ENCODE measurements at places on chromosomes 3 and 15.

- no peak for DNase-seq
These were observed 12.4 kb upstream of the TTBK2 start for GRCh38 chr15:42932833-42933515.

DNA sequence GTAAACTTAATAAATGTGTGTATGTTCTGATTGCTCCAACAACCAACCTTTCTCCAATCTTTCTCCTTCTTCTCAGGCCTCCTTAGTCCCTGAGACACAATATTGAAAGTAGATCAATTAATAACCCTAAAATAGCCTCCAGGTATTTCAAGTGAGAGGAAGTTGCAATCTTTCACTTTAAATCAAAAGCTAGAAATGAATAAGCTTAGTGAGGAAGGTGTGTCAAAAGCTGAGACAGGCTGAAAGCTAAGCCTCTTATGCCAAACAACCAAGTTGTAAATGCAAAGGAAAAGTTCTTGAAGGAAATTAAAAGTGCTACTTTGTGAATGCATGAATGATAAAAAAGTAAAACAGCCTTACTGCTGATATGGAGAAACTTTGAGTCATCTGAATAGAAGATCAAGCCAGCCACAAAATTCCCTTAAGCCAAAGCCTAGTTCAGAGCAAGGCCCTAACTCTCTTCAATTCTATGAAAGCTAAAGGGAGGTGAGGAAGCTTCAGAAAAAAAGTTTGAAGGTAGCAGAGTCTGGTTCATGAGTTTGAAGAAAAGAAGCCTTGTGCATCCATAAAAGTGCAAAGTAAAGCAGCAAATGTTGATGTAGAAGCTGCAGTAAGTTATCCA, 38.6 kb downstream of the CCDC80 start:
- no peak for DNase-seq

GRCh38 chr3:143847787-143848631, at the start of gene SLC9A9:
TSS of gene SLC9A9 (minus strand) at chr3:143848468. CDS start at chr3:143848322, 146 bp downstream.
- DNase-seq, result peak; percentile 1

DNA sequence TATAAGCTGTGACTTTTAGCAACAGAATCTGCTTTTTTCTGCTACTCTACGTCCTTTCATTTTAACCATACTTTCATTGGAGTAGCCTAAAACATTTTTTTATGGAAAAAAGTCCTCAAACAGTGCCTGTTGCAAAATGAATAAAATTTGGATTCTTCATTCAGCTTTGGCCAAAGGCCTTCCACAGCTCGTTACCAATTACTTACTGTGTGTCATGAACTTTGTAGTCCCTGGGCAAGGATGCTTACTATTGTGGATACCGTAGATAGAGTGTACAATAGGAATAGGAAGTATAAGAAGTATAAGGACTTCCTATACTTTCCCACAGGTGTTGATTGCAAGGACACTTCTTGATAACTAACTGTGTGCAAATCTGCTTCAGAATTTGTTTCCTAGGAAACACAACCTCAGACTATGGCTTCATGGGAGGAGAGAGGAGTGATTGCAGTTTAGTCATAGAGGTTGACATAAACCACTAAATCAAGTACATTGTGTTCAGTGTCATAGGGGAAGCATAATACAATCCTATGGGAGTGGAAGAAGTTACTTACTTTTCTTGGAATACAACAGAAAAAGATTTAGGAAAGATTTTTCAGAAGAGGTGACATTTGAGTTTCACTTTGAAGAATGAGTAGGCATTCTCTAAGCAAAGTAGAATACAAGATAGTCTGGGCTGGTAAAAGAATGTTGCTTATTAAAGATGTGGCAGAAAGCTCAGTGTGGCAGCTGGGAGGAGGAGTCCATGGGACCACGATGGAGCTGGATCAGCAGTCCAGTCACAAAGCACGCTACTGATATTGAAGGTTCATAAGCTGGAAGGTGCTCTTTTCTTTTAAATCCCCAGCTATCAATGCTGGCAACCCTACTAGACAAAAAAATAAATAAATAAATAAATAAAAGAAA, 309.7 kb upstream of the TPRG1 start:
- DNase-seq, result no peak

DNA sequence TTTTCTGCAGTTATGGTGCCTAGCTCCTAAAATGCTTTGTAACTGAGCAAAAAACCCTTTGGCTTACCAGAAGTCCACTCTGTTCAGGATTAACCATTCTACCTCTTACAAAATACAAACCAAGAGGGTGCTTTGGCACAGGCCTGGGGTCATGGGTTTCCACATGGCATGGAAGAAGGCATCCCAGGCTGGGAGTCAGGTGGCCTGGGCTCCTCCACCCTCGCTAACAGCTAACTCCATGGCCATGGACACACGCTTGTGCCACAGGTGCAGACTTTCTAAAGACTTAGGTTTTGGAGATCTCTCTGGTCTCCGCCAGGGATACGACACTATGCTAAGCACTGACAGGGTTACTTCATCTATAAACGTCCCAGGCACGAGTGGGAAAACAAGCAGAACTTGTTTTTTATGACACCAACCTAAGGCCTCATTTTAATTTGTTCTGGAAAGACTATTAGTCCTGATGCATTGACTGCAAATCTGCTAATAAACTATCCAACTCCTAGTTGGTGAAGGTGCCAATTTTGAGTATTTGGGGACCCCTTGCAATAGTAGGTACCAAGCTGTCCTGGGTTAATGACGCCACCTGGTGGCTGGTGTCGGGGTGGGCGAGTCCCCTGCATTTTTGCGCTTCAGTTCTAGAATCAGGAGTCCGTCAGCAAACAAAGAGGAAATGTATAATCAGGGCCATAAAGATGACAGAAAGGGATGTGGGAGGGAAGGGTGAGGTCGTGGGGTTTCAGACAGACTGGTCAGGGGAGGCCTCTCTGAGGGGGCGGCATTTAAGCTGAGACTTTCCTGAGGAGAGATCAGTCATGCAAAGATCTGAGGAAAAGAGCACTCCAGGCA, 10.3 kb upstream of the ALDH1A3 start:
- no peak for DNase-seq

DNA sequence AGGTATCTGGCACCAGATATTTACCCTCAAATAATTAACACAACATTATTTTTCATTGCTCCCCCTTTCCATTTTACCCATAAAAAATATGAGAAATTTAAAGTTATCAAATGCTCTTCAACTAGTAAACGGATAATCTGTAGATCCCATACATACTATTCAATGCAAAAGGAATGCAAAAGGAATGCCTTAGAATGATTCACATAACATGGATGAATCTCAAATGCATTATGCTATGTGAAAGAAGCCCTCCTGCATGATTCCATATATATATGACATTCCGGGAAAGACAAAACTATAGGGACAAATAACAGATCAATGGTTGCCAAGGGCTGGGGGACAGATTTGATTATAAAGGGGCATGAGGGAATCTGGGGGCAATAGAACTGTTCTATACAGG, 195.7 kb downstream of the STT3B start:
- no peak for DNase-seq
